Stimulated activated naive CD4-positive, alpha-beta T cell (primary cell): ENCODE measurements at places on chromosomes 5 and 9.

GRCh38 chr9:79255651-79256260 is 316.0 kb upstream of the TLE4 start:
- DNase-seq: no peak

DNA sequence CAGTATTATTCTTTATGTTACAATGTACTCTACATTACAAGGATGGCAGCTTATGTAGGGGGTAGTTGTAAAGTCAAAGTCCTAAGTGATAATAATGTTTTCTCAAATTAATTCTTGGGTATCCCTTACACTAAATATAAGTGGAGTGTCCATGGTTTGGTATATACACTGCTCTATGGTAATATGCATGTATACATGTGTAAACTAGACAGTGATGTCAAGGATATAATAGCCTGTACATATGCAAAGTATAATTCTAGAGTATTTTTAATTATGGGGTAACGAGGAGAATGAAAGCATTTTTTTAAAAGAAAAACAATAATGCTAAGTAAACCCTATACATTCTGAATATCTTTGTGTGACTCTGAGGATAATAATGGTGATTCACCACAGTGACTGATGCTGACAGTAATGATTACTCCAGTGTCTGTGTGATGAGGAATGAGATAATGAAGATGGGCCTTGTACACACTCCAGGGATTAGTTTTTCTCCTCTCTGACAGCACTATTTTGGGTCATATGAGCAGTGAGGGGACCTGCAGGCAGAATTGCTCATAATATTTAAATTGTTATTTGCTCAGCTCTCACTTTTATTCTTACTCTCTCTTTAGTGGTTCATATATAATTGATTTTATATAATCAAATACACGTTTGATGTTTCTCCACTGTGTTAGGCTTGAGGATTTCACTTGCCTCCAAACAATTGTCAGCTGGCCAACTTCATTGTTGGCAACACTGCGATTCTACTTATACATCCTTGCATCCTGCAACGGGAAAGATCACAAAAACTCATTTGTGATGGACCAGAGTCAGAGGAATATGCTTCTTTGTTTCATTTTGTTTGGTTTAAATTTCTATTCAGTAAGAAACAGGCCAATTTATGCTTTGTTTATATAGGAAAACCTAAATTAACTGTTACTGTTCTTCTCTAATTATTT is 88.2 kb downstream of the NREP start:
- no peak for DNase-seq

DNA sequence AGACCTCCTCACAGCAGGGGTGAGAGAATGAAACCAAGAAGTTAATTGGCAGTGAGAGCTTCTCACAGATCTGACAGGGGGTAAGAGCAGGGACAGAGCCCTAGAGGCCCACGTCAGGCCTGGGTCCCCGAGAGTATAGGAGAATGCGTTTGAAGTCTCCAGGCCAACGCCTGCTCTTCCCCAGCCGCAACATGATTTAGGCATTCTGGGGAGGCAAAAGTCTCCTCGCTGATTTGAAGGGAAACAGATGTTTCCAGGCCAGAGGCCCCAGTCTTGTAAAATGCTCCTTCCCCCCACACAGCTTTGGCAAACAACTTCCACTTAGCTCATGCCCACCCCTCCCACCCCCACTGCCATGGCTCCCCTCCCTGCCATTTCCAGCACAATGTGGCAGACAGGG is 239.2 kb upstream of the TRIM32 start:
- no peak for DNase-seq

- peak; percentile 88 for DNase-seq
These were observed 31.6 kb downstream of the ANXA2R start for GRCh38 chr5:43008363-43009153.

GRCh38 chr9:133133681-133134387 is 12.8 kb upstream of the RALGDS start:
- peak; percentile 76 for DNase-seq
